H7 (cell line): ENCODE measurements at places on chromosomes 2 and 18. TPM values are rescaled to one million over a fixed set of nuclear protein-coding genes. Genes with fewer than 3 reads are reported as not detected.

CNTNAP5 gene
- total RNA-seq, result 0.04 and 0.28 TPM in 2 replicates

DNA sequence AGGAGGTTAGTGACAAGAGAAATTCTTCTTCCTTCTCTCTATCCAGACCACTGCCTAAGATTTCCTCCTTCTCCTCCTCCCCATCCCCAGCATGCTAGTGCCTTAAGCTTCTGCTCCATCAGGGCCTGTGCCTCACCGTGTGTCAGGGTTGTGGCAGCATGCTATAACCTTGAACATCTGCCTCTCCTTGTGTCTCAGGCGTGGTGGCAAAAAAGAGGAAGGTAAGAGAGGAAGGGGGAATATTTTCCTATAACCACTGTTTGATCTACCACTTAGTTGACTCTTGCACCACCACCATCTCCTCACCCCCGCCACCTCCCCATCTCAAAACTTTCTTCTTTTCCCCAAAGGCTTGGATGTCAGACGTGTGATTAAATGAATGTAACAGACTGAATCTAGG, 38.3 kb upstream of the PEX13 start:
- DNase-seq, result no peak

DNA sequence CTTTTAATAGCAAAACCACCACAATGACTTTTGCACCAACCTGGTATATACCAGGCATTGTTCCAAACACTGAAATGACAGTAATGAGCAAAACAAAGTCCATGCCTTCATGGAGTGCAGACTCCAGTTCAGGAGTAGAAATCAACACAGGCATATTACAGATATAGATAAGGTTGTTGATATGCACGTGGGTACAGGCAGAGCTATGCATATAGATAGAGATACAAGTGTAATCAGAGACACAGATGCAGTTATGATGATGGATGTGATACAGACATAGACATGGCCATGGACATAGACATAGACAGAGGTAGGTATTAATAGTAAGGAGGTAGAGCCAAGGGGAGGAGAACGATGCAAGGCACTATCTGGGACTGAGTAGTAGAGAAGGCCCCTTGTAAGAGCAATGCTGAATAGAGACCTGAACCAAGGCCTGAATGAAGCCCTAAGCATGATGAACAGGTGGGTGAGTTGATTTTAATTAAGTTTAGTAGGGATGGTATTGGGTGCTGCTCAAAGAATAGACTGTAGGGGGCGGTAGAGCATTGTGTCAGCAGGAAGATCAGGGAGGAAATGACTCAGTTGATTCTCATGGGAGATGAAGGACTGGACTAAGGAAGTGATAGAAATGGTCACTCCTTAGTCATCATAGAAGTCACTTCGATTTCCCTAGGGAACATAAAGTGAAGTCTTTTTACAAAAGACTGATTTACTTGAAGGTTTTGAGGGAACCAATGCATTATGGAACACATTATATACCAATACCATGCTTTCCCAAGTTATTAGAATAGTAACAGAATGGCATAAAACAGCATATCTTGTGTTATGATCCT, 39.4 kb downstream of the CMPK2 start:
- DNase-seq, result peak; percentile 64

GRCh38 chr2:86370579-86370978, 33.2 kb upstream of the REEP1 start:
- DNase-seq, result no peak

DNA sequence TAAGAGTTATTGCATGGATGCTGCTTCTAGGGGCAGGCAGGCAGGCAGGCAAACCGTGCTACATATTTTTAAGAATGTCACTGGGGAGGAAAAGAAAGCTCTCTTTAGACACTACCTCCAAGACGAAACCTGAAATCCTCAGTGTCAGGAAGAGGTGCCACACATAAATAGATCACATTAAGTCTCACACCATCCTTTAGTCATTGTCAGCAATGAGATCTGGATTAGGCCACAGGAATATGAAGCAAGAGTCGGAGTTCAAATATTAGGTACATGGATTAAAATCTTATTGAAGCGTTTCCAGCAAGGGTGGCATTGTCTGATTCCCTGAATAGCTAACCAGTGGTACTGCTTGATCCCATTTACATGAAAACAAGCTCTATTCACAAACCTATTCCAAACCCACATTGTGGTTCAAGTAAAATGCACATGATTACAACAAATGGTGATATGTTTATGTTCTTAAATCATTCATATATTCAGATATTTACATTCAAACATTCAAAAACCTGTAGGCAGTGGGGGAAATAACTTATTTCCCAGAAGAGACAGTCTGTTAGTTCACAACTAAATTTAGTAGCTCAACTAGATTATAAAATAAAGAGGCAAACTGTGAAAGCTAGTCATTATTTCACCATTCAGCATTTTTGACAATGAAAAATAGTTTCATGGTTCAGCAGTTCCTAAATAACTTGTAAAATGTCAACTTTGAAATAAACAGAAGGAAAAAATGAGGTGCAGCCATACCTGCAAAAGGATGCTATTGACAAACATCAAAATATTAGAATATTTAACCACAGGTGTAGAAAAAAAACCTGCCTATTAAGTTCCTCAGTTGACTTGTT, 195.4 kb upstream of the SIX3 start:
- DNase-seq, result no peak

C2orf74 gene
- 6.5 and 8.6 TPM in 2 replicates for total RNA-seq

GRCh38 chr18:27956001-27956640, 220.8 kb downstream of the CDH2 start:
- no peak for DNase-seq

GRCh38 chr2:52964916-52965530, 802.6 kb upstream of the CHAC2 start:
- no peak for DNase-seq

GRCh38 chr2:209471037-209471436, 47.2 kb downstream of the MAP2 start:
- DNase-seq, result no peak

SIX3 gene
- 1.7 and 3.0 TPM in 2 replicates for total RNA-seq

GRCh38 chr2:14960686-14961324, 328.3 kb downstream of the LRATD1 start:
- DNase-seq, result peak; percentile 5

DNA sequence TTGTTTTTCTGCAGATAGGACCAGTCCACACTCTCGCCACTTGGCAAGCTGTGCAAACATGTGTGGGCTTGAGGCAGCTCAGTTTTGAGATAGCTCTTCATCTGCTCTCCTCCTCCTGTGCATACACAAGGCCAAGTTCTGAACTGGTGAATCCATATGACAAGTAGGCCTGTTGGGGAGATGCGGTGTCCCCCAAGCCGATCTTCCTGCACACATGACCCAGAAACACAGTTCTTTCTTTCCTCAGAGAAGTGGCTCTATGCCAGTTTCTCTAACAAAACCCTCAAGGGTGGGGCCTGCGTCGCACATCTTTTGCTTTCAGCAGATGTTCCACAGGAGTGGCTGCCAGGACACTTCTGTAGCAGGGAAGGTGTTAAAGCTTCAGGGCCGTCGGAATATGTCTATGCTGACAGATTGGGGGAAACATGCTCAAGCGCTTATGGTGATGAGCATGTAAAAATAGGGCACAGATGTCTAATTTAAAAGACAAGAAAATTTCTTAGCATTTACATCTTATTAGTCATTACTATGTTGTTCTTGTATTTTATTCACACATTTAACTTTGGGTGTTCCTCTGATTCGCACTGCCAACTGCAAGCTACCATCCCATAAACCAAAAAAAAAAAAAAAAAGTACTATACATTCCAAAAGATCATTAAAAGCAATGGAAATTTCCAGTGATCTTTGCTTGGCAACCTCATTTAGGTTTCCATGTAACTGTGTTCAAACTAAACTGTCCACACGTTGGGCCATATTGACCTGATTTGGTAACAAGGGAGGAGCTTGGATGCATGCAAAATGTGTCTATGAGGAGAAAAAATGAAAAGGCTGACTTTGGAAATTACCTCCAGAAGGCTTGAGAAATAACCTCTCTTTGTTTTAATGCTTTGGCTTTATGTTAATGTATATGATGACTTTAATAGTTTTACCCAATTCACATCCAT, 1055.5 kb upstream of the KLHL29 start:
- no peak for DNase-seq

DNA sequence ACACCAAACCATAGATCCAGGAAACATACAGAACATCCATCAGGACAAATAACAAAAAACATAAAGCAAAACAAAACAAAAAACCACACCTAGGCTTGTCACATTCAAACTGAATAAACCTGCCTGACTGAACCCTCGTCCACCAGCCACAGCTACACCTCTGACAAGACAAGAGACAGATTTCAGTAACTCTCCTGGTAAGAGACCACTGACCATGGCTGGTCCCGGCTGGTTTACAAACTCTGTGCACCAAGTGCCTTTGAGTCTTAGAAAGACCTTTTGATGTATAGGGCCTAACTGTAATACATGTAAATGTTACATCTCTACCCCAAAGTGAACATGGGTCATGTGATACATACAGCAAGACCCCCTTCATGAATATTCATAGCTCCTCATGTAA, 4.8 kb upstream of the SLC66A2 start:
- no peak for DNase-seq

DNA sequence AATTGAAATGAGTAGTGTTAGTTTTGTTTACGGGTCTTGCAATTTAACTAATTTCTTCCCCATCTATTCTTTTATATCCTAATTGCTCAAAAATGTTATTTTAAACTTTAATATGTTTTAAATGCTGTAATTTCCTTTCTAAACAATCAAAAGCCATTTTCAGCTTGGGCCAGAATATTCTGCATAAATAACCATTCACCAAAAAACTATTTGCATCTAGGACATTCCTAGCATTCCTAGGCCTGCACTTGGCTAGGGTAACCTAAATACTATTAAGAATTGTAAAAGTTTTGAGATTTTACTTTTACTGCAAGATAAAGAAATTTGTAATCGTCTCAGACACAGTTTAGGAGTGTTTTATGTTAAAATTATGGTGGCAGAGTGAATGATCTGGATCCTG, 7.8 kb upstream of the ETAA1 start:
- DNase-seq, result no peak

GRCh38 chr2:75641587-75641986, 5.0 kb upstream of the MRPL19 start:
- DNase-seq, result no peak

SERPINB3 gene
- not detected in 2 replicates for total RNA-seq

GNAL gene
- 24.5 and 38.9 TPM in 2 replicates for total RNA-seq

CCDC102B gene
- total RNA-seq, result 2.3 and 5.3 TPM in 2 replicates

DPP10 gene
- total RNA-seq, result 15.6 and 19.3 TPM in 2 replicates

DNA sequence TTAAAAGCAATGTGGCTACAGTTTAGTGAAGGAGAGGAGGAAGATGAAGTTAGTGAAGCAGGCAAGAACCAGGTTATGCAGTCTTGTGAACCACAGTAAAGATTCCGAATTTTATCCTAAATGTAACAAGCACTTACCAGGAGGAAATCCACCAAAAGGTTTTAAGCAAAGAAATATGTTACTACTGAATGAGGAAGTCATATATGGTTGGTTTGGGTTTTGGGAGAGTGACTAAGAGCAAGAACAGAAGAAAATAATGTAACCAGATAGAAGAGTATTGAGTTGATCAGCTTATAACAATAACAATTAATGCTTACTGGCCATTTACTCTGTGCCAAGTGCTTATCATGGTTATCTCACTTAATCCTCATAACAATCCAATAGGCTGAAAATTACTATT, 1.9 kb downstream of the USP37 start:
- DNase-seq, result no peak

- peak; percentile 68 for DNase-seq
Observed at GRCh38 chr18:32919799-32920198, 147.0 kb upstream of the KLHL14 start.

RIT2 gene
- total RNA-seq, result 0.17 and 0.26 TPM in 2 replicates

DNA sequence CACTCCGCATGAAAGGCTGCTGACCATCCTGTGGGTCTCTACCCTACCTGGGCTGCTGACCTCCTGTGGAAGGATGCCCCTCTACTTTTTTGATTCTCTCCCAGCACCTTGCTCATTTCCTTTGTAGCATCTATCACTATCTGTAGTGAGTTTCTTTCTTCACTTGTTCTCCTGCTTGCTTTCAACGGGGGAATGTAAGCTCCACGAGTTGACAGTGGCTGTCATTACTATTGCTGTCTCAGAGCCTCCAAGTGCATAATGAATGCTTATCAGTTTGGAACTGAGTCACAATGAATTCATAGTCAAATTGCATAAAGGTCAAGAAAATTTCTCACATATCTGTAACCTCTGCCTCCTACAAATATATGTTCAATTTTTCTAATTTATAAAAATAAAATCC, 477.7 kb downstream of the PLCL1 start:
- no peak for DNase-seq

DNA sequence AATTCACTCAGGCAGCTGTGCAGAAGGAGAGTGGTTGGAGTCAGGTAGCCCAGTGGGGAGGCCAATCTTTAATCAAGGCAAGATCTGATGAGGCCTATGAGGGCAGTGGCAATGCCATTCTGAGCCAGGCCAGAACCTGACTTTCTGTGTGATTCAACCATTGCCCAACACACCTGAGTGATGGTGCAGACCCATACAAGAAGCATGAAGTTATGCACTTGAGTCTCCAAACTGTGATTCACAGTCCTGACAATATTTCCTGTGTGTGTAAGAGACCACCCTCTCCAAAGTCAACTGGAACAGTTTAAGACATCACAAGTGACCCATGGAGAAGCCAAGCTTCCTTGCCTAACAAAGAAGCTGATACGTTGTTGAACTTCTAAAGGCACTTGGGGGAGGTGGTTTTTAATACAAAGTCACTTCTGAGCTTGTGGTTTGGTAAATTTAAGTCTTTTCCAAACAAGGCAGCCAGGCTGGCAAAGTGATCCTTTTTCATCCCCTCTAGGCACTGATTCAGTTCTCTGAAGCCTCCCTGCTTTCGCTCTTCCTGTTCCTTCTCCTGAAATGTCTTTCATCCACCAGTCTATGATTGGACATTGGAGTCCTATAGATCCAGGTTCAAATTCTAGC, 49.0 kb downstream of the VSNL1 start:
- DNase-seq, result no peak

GRCh38 chr2:30315391-30316063, 84.2 kb downstream of the LBH start:
- no peak for DNase-seq

GRCh38 chr18:22432657-22433137, 15.0 kb upstream of the CTAGE1 start:
- no peak for DNase-seq

GRCh38 chr2:31286961-31287550, 53.1 kb downstream of the EHD3 start:
- no peak for DNase-seq
